ENCODE measurements at places on chromosomes 3 and 15. TPM values are rescaled to one million over a fixed set of nuclear protein-coding genes. Genes with fewer than 3 reads are reported as not detected.

MYH15 gene
- 0.99 TPM for total RNA-seq

CHCHD6 gene
- total RNA-seq = 13.4 TPM

GOLGA8H gene
- 0.63 TPM for total RNA-seq

MFSD1 gene
- total RNA-seq = 223 TPM

XCR1 gene
- not detected for total RNA-seq

CPNE9 gene
- not detected for total RNA-seq

TTLL3 gene
- total RNA-seq = 40.8 TPM

ITIH1 gene
- total RNA-seq = not detected

GP5 gene
- total RNA-seq = 0.49 TPM

THOC7 gene
- 44.9 TPM for total RNA-seq

NEK10 gene
- 27.1 TPM for total RNA-seq

GPR171 gene
- not detected for total RNA-seq

ADGRG7 gene
- total RNA-seq = not detected

HRG gene
- not detected for total RNA-seq

CORO2B gene
- 8.1 TPM for total RNA-seq

RPL35A gene
- 1,042 TPM for total RNA-seq

GOLGA8T gene
- total RNA-seq = not detected

TGM4 gene
- total RNA-seq = not detected

FGF12 gene
- 0.08 TPM for total RNA-seq

CCR2 gene
- not detected for total RNA-seq

BNC1 gene
- 0.27 TPM for total RNA-seq

STX19 gene
- not detected for total RNA-seq

FAM3D gene
- total RNA-seq = not detected

XPC gene
- 61.6 TPM for total RNA-seq

ZPLD1 gene
- total RNA-seq = 0.33 TPM

FBXW12 gene
- total RNA-seq = 0.27 TPM

CP gene
- not detected for total RNA-seq

SLCO2A1 gene
- under 0.01 TPM for total RNA-seq

MTMR10 gene
- 21.3 TPM for total RNA-seq

EPB42 gene
- not detected for total RNA-seq

TM4SF4 gene
- total RNA-seq = not detected

ABCF3 gene
- total RNA-seq = 49.4 TPM

HHATL gene
- not detected for total RNA-seq

EFHB gene
- 1.1 TPM for total RNA-seq

LRTM1 gene
- total RNA-seq = not detected

MINAR1 gene
- 0.98 TPM for total RNA-seq

P2RY1 gene
- total RNA-seq = 1.1 TPM

GALNT15 gene
- total RNA-seq = 10.9 TPM

LRRIQ4 gene
- total RNA-seq = 0.09 TPM

MYO5C gene
- total RNA-seq = 0.36 TPM

ALDH1A3 gene
- 197 TPM for total RNA-seq

GPR27 gene
- total RNA-seq = 0.25 TPM

PARP15 gene
- 0.82 TPM for total RNA-seq

CCRL2 gene
- total RNA-seq = not detected

DZIP1L gene
- 38.2 TPM for total RNA-seq

PYGO1 gene
- 21.2 TPM for total RNA-seq

GPR149 gene
- total RNA-seq = not detected

SLC7A14 gene
- total RNA-seq = 6.1 TPM

SCAMP5 gene
- 2.2 TPM for total RNA-seq

POLR2H gene
- 70.1 TPM for total RNA-seq

FAM107A gene
- 0.54 TPM for total RNA-seq

LYZL4 gene
- not detected for total RNA-seq

CATSPER2 gene
- total RNA-seq = 2.4 TPM

Measured in fibroblast of the aortic adventitia (primary cell).